Bronchus fibroblast of lung (primary cell): ENCODE measurements at places on chromosomes 13 and 19. TPM values are rescaled to one million over a fixed set of nuclear protein-coding genes. Genes with fewer than 3 reads are reported as not detected.

Gene TEX26
- 0.17 and 0.30 TPM in 2 replicates for total RNA-seq

Gene SLC10A2
- total RNA-seq, result not detected in 2 replicates

Gene CGB7
- total RNA-seq, result 0.30 and 0.34 TPM in 2 replicates

Gene KLK12
- total RNA-seq, result not detected in 2 replicates

Gene ARHGEF1
- total RNA-seq, result 54.0 and 56.3 TPM in 2 replicates

Gene BICRA
- total RNA-seq, result 4.3 and 4.4 TPM in 2 replicates

Gene ZIM2
- not detected in 2 replicates for total RNA-seq

Gene ATXN8OS
- total RNA-seq, result not detected in 2 replicates

Gene SCN1B
- 4.0 and 4.3 TPM in 2 replicates for total RNA-seq

Gene RNF113B
- not detected in 2 replicates for total RNA-seq

Gene SPACA4
- not detected in 2 replicates for total RNA-seq

Gene CYP4F2
- not detected in 2 replicates for total RNA-seq

Gene UGGT2
- 16.1 and 30.4 TPM in 2 replicates for total RNA-seq

Gene SAFB
- 29.4 and 41.8 TPM in 2 replicates for total RNA-seq

Gene CCDC159
- total RNA-seq, result 2.5 and 6.7 TPM in 2 replicates

Gene CALM3
- 259 and 274 TPM in 2 replicates for total RNA-seq

Gene MRPL54
- 92.8 and 93.9 TPM in 2 replicates for total RNA-seq

Gene ZNF776
- 4.8 and 5.7 TPM in 2 replicates for total RNA-seq

Gene CHMP2A
- total RNA-seq, result 120 and 121 TPM in 2 replicates

Gene FSD1
- total RNA-seq, result 24.4 and 28.6 TPM in 2 replicates
